CD4-positive, alpha-beta T cell (primary cell): ENCODE measurements at places on chromosomes 3 and 15.

DNA sequence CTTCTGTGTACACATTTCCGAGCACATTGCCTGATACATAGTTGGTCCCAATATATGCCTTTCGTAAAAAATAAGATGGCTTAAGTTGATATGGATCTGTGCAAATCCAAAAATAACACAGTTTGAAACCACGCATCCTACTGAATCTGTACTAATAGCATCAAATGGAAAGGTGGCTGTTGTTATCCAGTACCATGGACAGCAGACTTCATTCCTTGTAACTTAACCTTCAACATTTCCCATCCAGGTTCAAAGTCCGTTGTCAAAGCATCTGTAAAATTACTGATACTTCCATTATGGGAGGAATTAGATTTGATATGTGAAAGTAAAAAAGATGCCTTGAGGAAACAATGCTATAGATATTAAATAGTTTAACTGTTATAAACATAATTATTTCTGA is 65.5 kb upstream of the C3orf49 start:
- DNase-seq: no peak

DNA sequence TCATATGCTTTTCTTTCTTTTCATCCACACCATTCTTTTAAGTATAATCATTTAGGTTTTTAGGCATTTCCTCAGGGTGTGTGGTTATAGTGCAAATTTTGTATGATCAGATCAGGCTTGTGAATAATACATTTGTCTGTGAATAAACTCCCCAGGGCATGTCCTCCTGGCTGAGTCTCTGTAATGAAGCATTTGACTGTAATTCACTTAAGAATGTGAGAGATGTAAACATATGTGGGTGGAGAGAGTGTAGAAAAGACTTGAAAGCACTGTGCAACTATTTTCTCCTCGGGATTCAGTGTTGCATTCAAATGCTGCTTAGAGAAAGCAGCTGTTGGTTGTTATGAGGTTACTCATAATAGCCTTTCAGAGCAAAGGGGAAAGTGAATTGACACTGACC is 996.5 kb downstream of the TUSC7 start:
- no peak for DNase-seq

DNA sequence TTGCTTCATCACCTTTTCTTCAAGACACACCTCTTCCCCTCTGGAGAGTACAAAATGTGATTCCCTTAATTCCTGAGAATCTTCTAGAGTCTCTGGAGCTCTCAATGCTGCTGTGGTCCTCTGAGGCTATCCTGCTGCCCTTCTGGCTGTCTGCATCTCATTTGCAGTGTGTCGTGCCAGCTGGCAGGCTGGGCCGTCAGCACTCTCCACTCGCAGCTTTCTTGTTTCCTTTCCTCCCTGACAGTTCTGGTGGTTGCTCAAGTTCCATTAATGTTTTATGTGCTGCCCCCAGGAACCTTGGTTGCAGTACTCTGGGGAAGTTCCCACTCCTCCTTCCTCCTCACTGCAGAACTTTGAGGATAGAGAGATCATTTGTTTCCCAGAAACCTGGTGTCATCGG is 210.8 kb upstream of the ROPN1 start:
- DNase-seq: no peak

DNA sequence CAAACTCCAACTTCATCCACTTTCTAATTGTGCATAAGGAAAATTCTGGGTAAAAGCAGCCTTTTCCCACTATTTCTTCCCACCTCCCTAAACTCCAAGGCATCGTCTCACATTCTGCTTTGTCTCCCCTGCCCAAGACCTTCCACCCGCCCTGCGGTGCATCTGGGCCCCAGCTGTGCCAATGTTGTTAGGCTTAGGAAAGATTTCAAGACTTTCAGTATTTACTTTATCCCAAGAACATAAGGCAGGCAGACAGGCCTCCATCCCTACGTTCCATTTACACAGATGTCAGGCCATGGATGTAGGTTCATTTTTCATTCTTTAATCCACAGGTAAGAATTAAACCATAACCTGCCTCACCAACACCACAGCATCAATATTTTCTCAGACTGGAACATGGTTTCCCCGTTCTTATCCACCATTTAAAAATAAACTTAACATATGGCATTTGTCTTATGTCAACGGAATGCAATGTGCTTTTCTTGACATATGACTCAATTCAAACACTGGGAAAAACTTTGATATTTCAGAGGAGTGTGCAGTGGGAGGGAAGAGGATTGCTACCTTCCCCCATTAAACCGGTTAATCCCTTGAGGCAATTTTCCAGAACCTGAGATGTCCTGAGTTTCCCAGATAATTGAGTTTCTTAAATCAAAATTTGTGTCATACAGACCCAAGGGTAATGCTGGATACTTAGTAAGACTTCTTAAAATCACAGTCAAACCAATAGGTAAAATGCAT is 238.0 kb upstream of the LRIG1 start:
- DNase-seq: no peak

- DNase-seq: no peak
Observed at GRCh38 chr3:11187681-11188080, 33.4 kb downstream of the HRH1 start.

DNA sequence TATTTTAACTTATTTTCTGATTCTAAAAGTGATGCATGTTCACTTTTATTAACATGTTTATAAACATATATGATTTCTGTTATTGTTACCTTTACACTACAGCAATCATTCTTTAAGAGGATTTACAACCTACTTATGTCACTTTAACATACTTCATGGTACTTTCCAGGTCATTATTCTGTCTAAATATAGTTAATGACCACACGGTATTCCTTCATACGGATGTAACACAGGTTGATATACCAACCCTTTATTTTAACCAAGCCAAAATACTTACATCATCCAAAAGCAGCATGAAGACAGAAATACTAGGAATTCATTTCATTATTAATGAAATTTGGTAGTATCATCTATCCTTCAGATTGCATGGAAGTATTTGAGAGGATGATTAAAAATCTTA is 18.6 kb downstream of the PIK3R4 start:
- DNase-seq: no peak

DNA sequence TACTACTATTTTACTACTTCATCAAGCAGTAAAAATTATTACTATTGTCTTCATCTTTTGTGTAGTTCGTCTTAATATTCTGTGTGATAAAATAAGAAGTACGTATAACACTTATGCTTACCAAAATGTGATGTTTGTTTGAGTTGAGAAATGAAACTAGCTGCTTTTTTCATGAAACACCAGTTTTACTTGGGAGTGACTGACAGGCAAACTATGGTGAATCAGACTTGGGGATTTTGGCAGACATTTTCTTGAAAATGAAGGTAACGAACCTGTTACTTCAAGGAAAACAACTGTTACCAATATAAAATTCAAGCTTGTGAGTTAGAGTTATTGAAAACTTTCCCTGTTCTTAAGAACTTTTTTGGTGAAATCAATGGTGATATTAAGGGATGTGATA is 10.3 kb downstream of the U2SURP start:
- DNase-seq: no peak

GRCh38 chr3:95923496-95924210 is 890.7 kb upstream of the EPHA6 start:
- no peak for DNase-seq

GRCh38 chr15:99504823-99505551 is 60.8 kb upstream of the MEF2A start:
- no peak for DNase-seq

- no peak for DNase-seq
Observed at GRCh38 chr15:81386947-81387346, 12.9 kb upstream of the TMC3 start.

- DNase-seq: no peak
Observed at GRCh38 chr3:141218162-141218835, 13.3 kb upstream of the PXYLP1 start.

DNA sequence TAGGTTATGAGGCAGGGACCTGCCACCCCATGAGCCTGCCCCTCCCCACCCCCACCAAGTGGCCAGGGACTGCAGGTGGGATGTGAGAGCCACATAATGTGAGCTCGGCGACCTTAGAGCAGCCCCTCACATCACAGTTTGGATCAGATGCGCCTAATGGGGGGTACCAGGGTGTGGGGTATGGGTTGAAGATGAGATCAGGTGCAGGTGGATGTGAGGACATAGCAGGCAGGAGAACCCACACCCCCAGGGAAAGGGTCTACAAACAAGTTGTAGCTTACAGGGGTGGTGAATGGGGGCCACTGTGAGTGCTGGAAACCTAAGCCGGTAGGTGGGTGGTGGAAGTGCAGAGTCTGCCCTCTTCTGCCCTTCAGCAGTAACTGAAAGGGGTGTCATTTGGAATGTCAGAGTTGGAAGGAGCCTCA is 94.0 kb downstream of the CORO2B start:
- no peak for DNase-seq

DNA sequence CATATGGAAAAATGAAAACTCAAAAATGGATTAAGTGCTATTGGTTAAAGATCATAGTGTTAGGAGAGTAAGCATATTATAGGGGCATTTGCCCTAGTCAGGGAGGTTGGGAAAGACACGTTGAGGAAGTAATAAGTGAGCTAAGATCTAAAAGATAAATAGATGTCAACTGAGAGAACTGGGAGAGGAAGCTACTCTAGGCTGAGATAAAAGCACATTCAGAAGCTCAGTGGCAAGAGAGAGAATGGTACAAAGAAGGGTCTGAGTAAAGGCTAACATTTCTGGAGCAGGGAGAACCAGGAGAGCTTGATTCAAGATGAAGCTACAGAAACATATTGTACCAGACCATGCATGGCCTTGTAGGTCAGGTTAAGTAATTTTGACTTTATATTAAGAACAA is 63.9 kb downstream of the TRPC1 start:
- DNase-seq: no peak

DNA sequence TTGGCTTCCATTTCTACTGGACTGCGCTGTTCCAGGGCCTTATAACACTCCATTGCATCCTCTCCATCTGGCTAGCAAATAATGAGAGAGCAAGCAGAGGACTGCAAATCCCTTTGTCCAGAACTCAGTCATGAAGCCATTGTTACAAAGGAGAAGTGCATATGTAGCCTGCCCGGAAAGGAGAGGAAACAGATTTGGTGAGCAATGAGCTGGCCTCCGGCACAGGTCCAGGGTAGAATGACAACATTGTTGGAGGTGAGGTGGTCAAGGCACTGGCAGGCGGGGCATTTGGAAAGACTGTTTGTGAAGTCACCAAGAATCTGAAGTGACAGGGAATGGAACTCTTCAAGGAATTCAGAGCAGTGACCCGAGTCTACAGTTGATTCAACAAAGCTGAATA is 25.0 kb upstream of the ATP1B3 start:
- no peak for DNase-seq

GRCh38 chr3:126606001-126606400 is 47.3 kb upstream of the C3orf22 start:
- DNase-seq: no peak

DNA sequence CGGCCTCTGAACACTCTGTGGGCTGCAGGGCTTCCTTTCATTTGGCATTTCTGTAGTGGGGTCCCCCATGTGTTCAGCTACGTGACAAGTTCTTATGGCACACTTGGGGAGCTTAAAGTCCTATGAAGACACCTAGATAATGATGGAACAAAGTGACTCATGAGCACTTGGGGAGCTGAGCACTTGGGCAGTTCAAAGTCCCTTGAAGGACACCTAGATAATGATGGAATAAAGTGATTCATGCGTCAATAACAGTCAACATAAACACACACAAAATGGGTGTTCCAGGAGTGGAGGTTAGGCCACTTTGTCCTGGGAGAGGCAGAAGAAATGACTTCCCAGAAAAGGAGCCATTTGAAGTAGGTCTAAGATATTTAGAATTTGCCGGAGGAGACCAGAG is 66.6 kb downstream of the LDHAL6B start:
- no peak for DNase-seq

- DNase-seq: no peak
Observed at GRCh38 chr15:65980824-65981456, 111.6 kb downstream of the RAB11A start.

DNA sequence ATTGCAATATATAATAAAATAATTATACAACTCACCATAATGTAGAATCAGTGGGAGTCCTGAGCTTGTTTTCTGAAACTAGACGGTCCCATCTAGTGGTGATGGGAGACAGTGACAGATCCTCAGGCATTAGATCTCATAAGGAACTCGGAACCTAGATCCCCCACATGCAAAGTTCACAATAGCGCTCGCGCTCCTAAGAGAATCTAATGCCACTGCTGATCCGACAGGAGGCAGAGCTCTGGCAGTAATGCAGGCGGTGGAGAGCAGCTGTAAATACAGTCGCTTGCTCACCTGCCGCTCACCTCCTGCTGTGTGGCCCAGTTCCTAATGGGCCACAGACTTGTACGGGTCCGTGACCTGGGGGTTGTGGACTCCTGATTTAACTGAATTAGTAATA is 87.8 kb downstream of the P3H2 start:
- no peak for DNase-seq

DNA sequence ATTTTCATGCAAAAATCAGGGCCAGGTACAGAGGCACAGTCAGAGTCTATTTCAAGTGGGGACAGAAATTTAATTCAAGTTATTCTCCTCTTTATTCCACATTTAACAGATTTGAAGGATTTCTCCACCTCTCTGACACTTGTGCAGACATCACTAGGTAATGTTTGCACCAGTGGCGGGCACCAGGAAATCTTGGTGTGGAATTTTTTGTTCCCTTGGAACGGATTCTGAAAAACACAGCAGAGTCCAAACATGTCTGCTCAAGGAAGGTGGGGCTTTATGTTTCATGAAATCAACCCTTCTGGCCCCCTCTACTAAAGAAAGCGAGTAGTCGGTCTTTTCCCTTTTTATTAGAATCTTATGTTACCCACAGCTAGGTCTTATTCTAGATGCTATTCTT is 271.2 kb upstream of the MDFIC2 start:
- DNase-seq: no peak

DNA sequence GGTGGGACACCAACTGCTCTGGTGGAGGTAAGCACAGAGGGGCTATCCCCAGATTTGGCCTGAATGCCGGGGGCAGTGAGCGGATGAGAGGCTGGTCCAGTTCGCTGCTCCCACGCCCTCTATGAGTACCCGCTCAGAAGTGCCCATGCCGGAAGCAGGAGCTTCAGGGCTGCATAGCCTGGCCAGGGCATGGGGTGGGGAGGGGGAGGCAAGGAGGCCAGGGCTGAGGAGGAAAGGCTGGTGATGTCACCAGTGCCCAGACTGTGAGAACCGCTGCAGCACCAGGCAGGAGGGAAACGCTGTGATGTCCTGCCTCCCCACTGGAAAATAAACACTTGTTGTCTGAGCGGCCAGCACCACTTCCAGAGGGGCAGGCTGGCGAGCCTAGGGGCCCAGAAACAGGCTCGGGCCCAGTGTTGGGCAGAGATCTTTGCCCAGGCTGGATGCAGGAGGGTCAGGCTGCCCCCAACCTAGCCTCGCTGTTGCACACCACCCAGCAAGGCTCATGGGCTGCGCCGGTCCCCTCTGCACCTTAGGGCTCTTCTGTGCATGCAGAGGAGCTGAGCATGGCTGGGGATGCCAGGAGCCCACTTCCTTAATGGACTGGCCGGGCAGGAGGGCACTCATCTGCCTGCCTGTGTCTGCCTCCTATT is 10.9 kb upstream of the DLL4 start:
- DNase-seq: no peak

- DNase-seq: no peak
Observed at GRCh38 chr3:52262447-52262846, 16.0 kb downstream of the WDR82 start.

GRCh38 chr15:52255008-52255407 is 40.6 kb downstream of the MYO5C start:
- no peak for DNase-seq

- DNase-seq: peak; percentile 80
Observed at GRCh38 chr15:63503739-63504246, 600 bp upstream of the USP3 start.

- DNase-seq: no peak
Observed at GRCh38 chr15:41394924-41395323, 7.4 kb downstream of the NDUFAF1 start.

GRCh38 chr3:160449636-160450598 is at the start of gene TRIM59:
TRIM59 (minus strand) TSS chr3:160449786; CDS start chr3:160439183, 10,603 bp downstream.
- peak; percentile 97 for DNase-seq

- DNase-seq: no peak
Observed at GRCh38 chr3:170532573-170532972, 53.3 kb downstream of the SLC7A14 start.
